ENCODE measurements at places on chromosomes 5 and 9.

DNA sequence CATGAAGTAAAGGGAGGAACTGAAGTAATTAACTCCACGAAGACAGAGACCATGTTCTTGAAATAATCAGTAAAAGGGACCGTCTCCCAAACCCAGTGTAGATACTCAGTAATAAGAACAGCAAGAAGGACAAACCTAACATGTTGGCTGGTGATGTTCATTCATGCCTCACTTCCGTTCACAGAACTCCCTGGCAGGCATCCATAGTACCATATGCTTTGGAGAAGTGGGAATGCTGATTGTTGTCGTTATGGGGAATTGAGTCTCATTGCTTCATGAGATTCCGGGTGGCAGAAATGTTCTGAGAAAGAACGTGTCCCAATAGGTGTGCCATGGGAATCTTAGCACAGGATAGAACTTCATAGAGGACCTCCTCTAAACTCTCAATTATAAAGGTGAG is 452.3 kb downstream of the ZSWIM6 start:
- DNase-seq: no peak

- peak; percentile 61 for DNase-seq
Measured at GRCh38 chr5:142324136-142324870, 518 bp downstream of the SPRY4 start.

DNA sequence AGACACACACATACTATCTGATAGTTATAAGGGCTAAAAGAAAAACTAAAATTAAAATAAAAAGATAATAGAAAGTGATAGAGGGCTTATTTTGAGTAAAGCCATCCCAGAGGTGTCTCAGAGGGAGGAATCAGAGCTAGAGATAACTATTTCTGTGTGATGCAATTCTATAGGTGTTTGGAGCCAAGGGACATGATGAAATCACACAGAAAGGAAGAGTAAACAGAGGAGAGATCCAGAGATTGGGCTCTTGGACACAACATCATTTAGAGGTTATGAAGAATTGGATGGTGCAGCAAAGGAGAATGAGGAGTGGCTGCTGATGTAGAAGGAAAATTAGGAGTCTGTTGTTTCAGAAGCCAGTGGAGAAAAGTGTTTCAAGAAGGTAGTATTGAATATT is 393.5 kb downstream of the DIRAS2 start:
- no peak for DNase-seq

GRCh38 chr5:114123654-114124053 is 238.2 kb upstream of the KCNN2 start:
- DNase-seq: no peak

GRCh38 chr5:132301344-132302271 is 7.4 kb downstream of the SLC22A4 start:
- peak; percentile 41 for DNase-seq

DNA sequence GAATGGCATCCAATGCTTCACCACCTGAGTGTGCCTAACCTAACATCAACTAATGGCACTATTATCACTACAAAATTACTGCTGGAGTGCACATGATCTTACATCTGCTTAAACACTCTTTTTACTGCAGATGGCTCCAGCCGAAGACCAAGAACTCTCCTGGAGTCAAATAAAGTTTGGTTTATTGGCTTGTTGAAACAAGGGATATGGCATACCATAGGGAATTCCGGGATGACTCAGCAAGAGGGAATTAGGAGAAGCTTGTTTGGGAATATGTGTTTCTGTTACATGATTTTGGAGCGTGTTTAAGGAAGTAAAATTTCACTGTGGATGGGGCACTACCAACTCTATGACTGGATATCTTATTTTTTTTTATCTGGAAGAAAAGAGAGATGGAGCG is 872.6 kb downstream of the DTWD2 start:
- no peak for DNase-seq

- no peak for DNase-seq
Measured at GRCh38 chr9:90815183-90815943, 13.7 kb downstream of the SYK start.

GRCh38 chr9:133428617-133429101 is 6.5 kb downstream of the ADAMTS13 start:
- no peak for DNase-seq

DNA sequence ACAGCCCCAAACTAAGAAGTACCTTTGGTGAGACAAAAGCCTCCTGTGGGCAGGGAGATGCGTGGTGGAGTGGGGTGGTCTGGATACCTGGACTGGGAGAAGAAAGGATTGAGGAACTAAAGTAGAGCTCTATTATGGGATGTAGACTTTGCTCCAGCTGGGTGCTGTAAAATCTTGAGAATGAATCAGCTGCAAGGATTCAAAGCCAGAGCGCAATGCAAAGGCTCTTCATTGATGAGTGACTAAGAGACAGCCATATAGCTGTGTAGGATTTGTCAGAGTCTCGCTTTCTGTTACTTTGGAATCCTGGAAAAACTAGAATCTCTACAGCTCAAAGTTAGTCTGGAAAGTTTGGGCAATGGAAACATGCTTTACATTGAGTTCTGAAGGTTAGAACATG is 159.9 kb downstream of the TAF11L14 start:
- DNase-seq: no peak

Measured in left lobe of liver (tissue), 2 donors.